ENCODE measurements at places on chromosomes 11 and 22. TPM values are rescaled to one million over a fixed set of nuclear protein-coding genes. Genes with fewer than 3 reads are reported as not detected.

CARD18 gene
- under 0.01 TPM for total RNA-seq

AKIP1 gene
- total RNA-seq, result 59.6 TPM

RIMBP3B gene
- total RNA-seq, result 0.32 TPM

ARSA gene
- total RNA-seq, result 19.0 TPM

FADS2 gene
- total RNA-seq, result 713 TPM

RIBC2 gene
- 0.97 TPM for total RNA-seq

C22orf31 gene
- total RNA-seq, result not detected

SLC22A8 gene
- not detected for total RNA-seq

PSMA1 gene
- 148 TPM for total RNA-seq

MN1 gene
- 3.9 TPM for total RNA-seq

LIF gene
- 7.4 TPM for total RNA-seq

DUSP8 gene
- 0.64 TPM for total RNA-seq

HTATIP2 gene
- 36.3 TPM for total RNA-seq

SYT13 gene
- total RNA-seq, result not detected

DYNC2H1 gene
- 44.9 TPM for total RNA-seq

GAL gene
- total RNA-seq, result not detected

TAF6L gene
- total RNA-seq, result 16.8 TPM

PLEKHA7 gene
- total RNA-seq, result 0.64 TPM

PPP2R1B gene
- total RNA-seq, result 38.9 TPM

OPCML gene
- under 0.01 TPM for total RNA-seq

CAT gene
- 49.9 TPM for total RNA-seq

ANGPTL5 gene
- total RNA-seq, result not detected

EHF gene
- total RNA-seq, result not detected

LYVE1 gene
- under 0.01 TPM for total RNA-seq

MIAT gene
- total RNA-seq, result 1.3 TPM

SMIM35 gene
- total RNA-seq, result not detected

MRGPRX3 gene
- total RNA-seq, result not detected

GRIK4 gene
- total RNA-seq, result under 0.01 TPM

OR52A1 gene
- total RNA-seq, result not detected

GUCY1A2 gene
- 0.64 TPM for total RNA-seq

MIOX gene
- not detected for total RNA-seq

ALG8 gene
- 60.9 TPM for total RNA-seq

TPBGL gene
- not detected for total RNA-seq

PGA4 gene
- not detected for total RNA-seq

CDC42EP1 gene
- 33.2 TPM for total RNA-seq

KIRREL3 gene
- total RNA-seq, result 9.9 TPM
